Stimulated activated CD4-positive, alpha-beta T cell treated with anti-CD3 and anti-CD28 coated beads, Interleukin-1b, Interleukin-23, amount 100 ng/mL, for 1 hour (primary cell): ENCODE measurements at places on chromosomes 12 and 14.

- no peak for DNase-seq
These were observed 95.1 kb downstream of the SCARB1 start for GRCh38 chr12:124768452-124769162.

DNA sequence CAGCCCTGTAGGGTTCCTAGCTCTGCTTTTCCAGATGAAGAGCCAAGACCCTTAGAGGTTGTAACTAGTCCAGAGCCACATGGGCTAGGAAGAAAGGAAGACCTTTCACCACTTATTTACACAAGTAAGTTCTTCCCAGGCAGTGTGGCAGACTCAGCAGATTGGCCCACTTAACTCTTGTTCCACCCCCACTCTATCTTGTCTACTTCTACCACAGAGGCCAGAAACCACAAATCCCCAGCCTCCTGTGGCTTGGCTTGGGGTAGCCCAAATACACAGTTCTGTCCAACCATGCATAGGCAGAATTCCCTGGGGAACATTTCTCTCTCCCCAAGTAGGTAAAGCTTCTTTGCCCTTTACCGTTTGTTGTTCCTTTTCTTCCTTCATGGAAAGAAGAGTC lies 383.5 kb downstream of the RGS6 start:
- DNase-seq: no peak

GRCh38 chr12:39435531-39435930 lies 7.4 kb downstream of the KIF21A start:
- no peak for DNase-seq

DNA sequence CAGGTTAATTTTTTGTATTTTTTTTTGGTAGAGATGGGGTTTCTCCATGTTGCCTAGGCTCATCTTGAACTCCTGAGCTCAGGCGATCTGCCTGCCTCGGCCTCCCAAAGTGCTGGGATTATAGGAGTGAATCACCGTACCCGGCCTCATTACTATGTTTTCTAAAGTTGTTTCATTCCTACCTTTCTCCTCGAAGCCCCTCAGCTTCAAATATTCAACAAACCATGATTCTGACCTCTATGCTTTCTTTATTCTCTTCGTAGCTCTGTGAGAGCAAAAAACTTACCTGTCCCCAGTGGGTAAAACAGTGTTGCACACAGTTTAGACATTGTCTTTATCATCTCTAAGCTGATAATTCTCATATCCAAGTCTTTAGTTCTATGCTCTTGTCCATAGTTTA lies 26.2 kb upstream of the MDM2 start:
- DNase-seq: no peak

DNA sequence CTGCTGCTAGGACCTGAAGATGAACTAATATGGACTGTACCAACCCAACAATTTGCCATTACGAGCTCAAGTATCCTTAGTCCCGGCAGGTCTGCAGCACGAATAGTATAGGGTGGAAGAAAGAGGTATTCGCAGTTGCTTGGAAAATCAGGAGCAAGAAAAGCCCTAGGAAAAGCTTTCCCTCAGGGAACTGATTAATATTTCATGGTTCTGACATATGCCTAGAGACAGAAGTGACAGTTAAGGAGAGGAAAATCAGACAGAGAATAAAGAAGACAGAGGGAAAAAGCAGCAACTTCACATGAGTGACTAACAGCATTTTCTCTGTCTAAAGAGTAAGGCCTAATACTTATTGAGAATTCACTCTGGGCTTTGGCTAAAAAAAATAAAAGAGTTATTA lies 602.9 kb upstream of the ATP2B1 start:
- no peak for DNase-seq

- DNase-seq: no peak
These were observed 522.5 kb downstream of the RMST start for GRCh38 chr12:97984974-97985580.

DNA sequence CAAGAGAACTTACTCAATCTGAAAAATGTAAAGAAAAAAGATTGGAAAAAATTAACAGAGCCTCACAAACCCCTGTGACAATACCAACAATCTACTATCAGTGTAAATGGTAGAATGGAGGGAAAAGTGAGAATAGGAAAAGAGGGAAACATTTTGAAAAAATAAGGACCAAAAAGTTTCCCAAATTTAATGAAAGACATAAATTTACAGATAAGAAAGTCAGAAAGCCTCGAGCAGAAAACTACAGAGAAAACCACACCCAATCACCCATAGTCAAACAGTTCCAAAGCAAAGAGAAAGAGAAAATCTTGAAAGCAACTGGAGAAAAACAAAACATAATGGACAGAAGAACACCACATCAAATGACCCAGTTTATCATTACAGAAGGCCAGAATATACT lies 142.7 kb upstream of the DIO3 start:
- DNase-seq: no peak
